Left renal pelvis (tissue), 4 donors: ENCODE measurements at places on chromosomes 7 and 10.

DNA sequence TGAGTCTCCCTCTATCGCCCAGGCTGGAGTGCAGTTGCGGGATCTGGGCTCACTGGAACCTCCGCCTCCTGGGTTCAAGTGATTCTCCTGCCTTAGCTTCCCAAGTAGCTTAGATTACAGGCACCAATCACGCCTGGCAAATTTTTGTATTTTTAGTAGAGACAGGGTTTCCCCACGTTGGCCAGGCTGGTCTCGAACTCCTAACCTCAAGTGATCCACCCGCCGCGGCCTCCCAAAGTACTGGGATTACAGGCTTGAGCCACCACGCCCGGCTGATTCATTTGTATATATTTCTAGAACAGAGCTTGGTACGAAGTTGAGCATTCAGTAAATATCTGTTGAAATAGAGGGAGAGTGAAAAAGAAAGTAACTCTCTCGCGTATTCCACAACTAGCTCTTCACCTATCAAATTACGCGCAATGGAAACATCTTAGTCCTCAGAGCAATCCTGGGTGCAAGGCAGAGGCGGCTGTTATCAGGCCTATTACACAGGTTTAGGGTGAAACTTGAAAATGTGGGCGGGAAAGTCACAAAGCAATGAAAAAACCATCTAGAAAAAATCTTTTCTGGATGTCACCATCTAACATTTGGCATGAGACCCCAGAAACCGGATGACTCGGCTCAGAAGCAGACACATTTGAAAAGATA lies 707 bp upstream of the GHITM start:
- no peak for DNase-seq

DNA sequence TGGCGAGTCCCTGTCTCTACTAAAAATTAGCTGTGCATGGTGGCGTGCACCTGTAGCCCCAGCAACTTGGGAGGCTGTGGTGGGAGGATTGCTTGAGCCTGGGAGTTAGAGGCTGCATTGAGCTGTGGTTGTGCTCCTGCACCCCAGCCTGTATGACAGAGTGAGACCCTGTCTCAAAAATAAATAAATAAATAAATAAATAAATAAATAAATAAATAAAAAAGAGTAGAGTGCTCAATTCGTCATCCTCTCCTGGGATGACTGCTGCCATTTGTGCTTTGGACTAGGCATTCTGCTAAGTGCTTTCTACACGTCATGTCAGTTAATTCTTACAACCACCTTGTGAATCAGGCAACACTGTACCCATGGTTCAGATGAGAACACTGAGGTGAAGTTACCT lies 130.6 kb downstream of the DOCK1 start:
- no peak for DNase-seq

DNA sequence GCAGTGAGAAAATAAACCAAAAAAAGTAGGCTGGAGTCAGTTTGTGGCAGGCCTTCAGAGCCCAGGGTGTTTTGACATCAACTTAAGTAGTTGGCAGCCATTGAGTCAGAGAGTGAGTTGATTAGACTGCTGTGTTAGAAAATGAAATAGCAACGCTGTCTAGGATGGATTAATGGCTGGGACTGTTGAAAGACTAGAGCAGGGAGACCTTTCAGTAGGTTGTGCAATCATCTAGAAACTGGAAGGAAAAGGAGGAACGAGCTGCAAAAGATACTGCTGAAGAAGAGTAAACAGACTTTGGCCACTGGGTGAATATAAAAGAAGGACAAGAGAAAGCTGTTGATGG lies 28.6 kb upstream of the TRIL start:
- DNase-seq, result no peak

- DNase-seq, result no peak
Measured at GRCh38 chr10:118543714-118544400, 51.6 kb downstream of the PRLHR start.

DNA sequence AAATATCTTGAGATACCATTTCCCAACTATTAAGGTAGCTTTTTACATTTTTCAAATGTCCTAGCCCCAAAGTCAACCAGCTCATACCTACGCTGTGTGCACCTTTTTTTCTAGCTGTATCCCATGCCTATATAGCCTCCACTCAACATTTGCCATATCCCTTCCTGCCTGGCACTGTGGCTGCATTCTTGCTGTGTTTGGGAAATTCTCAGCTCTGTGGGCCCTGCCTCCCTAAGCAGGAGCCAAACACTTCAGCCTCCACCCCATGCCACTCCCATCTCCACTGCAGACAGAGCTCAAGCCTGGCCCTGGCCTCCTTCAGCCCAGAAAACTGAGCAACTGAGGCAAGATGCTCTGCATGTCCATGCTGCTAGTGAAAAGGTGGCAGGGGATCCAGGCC lies 141.3 kb downstream of the RAB11FIP2 start:
- no peak for DNase-seq

DNA sequence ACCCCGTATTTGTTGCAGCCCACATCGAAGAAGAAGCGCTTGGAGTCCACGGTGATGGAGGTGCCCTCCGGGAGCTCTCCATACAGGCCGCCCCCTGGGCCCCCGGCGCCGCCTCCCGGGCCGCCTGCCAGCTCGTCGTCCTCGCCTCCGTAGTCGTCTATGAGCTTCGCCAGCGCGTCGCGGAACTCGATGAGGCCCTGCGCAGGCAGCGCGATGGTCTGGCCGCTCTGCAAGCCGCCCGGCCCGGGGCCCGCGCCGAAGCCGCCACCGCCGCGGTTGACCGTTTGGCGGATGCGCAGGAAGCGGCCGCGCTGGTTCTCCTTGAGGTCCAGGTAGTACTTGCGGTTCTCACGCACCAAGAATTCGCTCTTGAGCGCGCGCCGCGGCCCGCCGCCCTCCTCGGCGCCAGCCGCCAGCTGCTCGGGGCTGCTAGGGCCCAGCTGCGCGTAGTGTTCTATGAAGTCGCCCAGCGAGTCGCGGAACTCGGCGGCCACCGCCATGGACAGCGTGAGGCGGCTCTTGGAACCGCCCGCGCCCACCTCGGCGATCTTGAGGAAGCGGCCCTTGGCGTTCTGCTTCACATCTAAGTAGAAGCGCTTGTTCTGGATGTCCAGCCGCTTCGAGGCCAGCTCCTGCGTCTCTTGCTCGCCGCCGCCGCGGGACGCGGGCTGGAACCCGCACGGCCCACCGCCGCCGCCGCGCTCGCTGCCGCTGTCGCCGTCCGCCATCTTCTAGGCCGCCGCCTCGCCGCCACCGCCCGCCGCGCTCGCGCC lies 523 bp downstream of the PURB start:
- peak; percentile 17 for DNase-seq

DNA sequence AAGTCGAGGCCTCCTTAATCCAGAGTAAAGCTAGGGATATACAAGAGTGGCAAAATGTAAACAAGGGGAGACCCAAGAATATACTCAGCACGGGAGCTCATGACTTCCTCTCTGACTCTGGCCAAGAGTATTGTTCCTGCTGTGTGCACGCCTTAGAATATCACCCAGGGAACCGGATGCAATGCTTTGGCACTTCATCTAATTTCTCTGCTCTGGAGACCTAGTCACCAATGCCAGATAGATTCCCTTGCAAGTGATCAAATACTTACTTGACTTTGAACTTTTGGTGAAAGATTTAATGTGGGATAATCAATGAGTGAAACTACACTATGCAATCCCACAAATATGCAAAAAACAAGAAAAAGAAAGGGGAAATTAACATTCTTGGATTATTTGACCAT lies 695.5 kb downstream of the INHBA start:
- no peak for DNase-seq

DNA sequence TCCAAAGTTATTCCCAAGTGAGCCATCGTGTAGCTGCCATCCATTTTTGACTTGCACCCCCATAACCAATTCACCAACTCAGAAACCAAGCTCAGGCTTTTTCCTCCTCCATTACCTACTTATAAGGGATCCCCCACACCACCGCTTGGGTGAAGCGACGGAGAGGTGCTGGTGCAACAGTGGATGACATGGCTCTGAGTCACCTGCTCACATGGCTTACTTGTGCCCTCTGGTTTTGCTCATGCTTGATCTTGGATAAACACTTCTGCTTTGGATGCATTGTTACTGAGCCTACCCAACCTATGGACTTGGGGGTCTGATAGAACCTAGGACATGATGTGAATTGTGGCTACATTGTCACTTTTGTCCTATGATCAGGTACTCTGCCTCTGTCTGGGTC lies 12.0 kb upstream of the AKR1B1 start:
- no peak for DNase-seq

- no peak for DNase-seq
Measured at GRCh38 chr10:110175406-110175805, 32.0 kb upstream of the MXI1 start.

GRCh38 chr7:78635026-78635793 lies 818.3 kb downstream of the MAGI2 start:
- DNase-seq, result no peak

- no peak for DNase-seq
Measured at GRCh38 chr7:65962033-65962432, 20.0 kb downstream of the GUSB start.

DNA sequence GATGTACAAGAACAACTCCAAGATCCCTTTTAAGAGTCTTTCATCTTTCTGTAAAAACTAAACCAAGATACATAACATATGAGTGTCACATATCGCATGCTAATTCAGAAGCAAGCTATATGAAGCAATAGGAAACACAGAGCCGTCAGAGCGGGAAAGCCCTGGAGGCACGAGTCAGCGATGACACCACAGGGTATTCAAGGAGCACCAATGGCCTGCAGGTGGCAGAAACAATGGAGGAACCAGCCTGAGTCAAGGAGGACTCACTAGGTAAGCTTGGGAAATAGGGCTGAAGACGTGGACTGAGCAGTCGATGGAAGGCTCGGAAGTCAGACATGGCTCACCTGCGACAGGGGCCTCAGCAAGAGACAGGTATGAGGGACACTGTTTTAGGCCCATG lies 214.4 kb downstream of the FAM107B start:
- DNase-seq, result no peak

DNA sequence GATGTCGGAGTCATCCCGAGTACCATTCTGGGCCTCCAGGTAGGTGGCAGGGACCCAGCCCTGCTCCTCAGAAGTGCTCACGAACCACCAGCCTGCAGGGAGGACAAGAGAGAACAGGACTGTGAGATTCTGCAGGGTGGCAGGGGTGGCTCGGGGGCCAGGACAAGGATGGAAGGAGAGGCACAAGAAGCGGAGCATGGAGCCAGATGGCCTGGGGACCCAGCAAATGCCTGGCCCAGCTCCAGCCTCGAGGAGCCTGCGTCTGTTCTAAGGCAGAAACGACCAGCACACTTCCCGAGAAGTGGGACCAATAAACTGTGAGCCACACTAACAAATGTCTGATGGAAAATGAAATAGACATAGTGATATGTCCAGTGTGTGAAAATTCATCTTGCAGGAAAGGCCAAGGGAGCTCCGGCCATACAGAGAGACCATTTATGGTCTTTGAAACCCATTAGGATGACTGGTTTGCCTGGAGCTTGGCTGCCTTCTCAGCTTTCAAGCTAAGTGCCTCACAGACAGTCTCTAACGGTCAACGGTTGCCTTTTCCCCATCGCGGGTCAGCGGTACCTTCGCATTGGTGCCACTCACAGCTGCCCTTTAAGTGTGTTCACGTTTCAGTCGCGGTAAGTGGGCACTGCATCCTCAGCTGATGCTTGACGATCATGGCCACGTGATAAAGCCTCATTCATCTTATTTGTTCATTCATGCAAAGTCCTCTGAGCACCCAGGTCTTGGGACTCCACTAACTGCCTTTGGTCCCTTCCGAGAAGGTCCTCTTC lies 133.8 kb downstream of the NEURL1 start:
- DNase-seq, result no peak

- no peak for DNase-seq
Measured at GRCh38 chr10:1396297-1396635, 340.1 kb downstream of the WDR37 start.

GRCh38 chr7:130982160-130982638 lies 248.2 kb upstream of the KLF14 start:
- DNase-seq, result no peak

DNA sequence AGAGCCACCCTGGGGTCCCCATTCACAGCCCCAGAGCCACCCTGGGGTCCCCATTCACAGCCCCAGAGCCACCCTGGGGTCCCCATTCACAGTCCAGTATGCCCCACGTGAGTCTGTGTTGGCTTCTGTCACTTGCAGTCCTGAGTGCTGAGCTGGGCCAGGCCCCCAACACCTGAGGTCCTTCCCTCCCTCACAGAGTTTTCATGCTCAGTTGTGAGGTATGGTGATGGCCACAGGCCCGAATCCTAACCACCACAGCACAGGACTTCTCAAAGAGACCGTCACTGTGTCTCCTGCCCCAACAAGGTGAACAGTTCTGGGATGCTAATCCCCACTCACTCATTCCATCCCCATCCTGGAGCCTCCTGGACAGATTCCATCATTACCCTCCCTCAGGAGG lies 239.2 kb downstream of the PTPRN2 start:
- no peak for DNase-seq

DNA sequence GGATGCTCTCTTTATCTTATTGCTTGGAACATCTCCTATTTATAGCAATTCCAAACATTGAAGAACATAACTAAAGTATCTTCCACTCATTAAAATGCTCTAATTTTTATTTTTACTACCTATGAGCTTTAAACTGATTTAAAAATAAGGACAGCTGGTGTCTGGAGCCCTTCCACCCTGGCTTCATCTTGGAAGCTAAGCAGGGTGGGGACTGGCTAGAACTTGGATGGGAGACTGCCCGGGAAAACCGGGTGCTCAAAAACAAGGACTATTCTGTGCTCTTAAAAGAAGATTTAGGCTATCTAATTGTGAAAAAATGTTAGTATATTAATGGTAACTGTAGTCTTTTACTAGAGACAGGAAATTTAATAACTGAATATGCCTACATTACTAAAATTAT lies 69.2 kb downstream of the ARMC3 start:
- DNase-seq, result no peak

DNA sequence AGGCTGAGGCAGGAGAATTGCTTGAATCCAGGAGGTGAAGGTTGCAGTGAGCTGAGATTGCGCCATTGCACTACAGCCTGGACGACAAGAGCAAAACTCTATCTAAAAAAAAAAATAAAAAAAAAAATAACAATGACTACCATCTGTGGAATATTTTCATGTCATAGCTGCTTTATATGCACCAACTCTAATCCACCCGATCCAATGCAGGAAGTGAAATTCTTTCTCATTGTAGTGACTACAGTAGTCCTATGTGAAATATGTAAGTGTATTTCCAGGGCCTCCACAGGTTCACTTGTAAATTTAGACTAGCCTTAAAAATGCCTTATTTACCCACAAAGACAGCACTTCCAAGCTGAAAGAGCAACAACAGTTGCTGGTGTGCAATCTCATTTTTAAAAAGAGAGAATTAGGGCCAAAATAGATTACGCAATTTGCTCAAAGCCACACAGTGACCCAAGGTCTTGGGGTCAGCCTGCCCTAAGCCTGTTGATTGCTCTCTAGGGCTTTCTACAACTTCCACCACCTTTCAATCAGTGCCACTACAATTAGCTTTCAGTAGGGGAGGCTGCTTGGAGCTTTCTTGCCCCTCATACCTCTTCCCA lies 25.8 kb upstream of the EGFR start:
- no peak for DNase-seq

DNA sequence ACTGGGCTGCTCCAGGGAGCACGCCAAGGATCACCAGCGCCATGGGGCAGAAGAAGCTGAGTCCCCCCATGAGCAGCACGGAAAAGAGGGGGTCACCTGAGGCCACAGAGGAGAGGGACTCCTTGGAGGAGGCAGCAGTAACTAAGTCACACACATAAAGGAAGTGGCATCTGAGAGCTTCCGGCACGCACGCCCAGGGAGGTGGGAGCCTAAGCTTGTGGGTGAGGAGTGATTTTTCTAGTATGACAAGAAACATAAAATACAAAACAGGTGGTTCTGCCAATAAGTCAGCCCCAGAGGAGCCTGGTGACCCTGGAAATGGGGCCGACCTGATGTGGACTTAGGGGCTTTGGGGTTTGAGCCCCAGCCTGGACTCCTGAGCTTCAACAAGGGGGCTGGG lies 60.8 kb downstream of the CARD11 start:
- no peak for DNase-seq
